Fibroblast of mammary gland (primary cell): ENCODE measurements at places on chromosomes 5 and 9.
A peak's percentile ranks its signal among the peaks of the same experiment; 100 is the strongest.

GRCh38 chr5:144332265-144332664 lies 161.6 kb downstream of the KCTD16 start:
- no peak for DNase-seq

DNA sequence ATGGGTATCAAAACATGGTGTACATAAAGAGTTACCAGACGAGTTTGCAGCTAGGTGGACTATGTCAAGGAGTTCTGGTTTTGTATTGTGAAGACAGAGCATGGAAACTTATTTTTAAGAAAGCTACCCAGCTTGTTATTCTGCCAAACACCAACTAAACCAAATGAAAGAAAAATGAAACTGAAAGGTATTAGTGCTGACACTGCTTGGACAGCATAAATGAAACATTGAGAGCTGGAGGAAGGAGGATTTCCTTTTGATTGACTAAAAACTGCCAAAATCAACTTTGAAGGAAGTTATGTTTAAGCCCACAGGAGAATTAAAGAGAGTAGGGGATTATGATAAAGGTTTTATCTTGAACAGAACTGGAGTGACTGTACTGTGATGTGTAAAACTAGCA lies 766.2 kb downstream of the PTPRD start:
- no peak for DNase-seq

GRCh38 chr5:40688127-40688761 lies 8.5 kb downstream of the PTGER4 start:
- DNase-seq: peak; percentile 90

DNA sequence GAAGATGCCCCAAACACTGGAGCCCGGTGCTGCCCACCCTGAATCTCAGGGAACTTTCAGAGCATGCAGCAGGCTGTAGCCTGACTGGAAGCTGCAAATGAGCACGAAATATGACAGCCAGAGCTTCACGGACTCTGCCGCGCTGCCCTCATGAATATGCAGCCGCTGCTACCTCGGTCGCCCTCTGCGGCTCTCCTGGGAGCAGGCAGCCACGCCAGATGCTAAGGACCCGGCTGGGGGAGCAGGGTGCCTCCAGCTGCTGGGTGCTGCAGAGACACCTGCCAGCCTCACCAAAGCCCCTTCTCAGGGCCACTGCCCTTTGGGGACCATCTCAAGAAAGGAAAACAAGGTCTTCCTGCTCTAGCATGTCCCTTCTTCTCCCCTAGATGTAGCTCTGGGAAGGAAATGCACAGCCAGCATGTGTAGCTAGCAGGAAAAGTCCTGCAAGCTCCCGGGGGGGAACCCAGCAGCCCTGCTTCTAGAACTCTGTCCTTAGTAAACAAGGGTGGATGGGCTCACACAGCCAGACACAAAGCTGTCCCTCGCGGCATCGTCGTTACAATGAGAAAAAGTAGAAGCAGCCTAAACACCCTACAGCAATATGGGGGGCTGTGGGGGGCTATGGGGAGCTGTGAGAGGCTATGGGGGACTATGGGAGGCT lies 56.8 kb upstream of the OLFM1 start:
- no peak for DNase-seq

GRCh38 chr9:124510650-124511425 lies 3.6 kb upstream of the NR5A1 start:
- peak; percentile 40 for DNase-seq

GRCh38 chr5:169099801-169100734 lies 200.9 kb downstream of the SLIT3 start:
- peak; percentile 67 for DNase-seq

DNA sequence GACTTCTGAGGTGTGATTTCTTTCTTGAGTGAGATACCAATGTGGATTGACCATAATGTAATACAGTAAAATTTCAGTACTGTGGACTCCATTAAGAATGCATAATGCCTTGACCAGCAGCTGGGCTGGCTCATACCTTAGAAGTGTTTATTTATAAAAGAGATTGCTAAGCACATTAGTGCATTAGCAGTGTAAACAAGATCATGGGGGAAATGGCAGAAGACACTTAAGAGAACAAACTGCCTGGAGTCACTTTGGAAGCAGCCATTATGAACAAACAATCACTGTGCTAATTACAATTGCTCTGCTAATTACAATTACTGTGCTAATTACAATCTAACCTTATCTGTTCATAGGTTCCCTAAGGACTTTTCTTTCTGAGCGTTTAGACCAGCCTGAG lies 104.2 kb downstream of the TRIM32 start:
- no peak for DNase-seq

DNA sequence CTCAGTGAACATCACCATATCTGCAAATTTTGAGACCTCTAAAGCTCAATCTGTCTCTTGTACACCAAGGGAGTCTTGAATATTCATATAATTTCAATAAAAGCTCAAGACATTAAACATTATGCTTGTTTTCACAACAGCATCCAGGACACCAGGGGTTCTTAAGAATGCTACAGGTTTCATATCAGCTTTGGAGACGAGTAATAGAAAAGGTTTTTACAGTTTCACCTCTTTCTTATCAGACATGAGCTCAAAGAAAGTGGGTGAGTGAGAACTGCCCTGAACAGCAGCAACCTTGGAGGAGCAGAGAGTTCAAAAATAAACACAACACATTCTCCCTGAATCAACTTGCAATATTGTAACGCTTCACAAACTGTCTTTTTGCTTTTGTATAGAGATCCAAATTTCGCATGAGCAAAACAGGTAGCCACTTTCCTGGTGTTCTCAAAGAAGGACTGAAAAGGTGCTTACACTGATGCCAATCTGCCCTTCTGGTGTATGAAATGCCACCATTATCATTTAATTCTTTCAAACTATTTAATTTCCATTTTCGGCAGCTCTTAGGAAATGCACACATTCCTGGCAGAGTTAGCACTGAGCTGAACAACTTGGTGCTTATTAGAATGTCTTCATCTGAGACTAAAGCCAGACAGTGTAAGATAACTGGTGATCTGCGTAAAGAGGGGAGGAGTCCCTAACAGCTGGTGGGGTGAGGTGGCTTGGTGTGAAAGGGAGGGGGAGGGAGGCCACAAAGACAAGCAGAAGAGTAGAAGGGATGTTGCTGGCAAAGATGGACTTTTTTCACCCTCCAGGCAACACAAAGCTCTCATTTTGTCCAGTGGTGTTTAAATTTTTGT lies 535.3 kb downstream of the PDE4D start:
- DNase-seq: peak; percentile 11

DNA sequence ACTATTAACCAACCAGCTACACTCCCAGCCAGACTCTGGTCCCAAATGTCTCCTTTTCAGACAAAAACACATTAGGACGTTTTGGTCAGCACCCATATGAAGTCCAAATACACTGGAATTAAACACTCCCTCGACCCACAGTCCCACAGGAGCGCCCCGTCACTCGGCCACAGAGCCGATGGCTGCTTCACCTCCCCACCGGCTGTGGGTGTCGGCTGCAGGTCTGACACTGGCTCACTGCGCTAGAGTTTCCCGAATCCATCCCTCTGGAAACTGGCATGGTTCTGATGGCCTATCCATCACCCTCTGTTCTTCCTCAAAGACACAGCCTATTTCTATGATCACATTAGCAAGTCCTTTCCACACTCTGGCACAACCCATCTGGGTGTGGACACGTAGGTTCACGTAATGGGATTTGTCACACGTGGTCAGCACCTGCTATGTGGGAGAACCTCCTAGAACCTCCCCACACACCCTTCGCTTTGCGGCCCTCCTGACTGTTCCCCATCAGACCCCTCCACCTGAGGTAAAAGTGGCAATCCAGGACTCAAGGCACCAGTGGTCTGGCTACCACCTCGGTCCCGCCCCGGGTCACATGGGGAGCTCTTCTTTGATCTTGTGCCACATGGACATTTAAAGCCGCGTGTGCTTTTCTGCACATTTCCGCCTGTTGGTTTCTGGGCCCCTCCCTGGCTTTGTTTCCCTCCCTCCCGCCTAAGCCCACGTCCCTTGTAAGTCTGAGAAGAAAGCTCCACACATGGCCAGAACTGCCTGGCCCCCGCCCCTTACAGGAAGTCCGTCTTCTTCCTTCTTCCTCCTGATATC lies 131.1 kb upstream of the PHYKPL start:
- no peak for DNase-seq

GRCh38 chr5:60219921-60220320 lies 326.4 kb upstream of the PDE4D start:
- DNase-seq: no peak

- peak; percentile 35 for DNase-seq
Measured at GRCh38 chr5:435961-436640, 6.9 kb upstream of the EXOC3 start.
